ENCODE measurements at places on chromosomes 13 and 19.

GRCh38 chr19:43905897-43906296, 29.2 kb downstream of the ZNF45 start:
- no peak for DNase-seq

- DNase-seq: no peak
These were observed at the start of gene CTXN1 for GRCh38 chr19:7926021-7926726. TSS of gene CTXN1 (minus strand) at chr19:7926135. CDS start at chr19:7925538, 597 bp downstream.

DNA sequence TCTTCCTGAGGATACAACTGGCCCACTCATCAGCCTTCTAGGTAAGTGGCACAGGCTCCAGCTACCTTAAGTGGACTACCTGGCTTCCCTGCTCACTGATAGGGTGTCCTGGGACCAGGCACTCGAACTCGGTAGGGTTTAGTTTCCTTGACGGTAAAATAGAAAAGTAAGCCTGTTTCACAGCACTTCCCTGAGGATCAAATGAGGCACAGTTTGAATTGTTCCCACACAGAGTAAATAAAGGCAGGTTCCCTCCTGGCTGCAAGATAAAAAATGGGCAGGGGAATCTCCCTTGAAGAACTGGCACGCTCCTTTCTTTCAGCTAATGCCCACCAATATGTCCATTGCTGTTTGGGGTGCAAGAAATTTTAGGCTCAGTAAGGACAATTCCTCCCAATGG, 1.1 kb upstream of the FAM124A start:
- no peak for DNase-seq

- DNase-seq: no peak
These were observed 23.0 kb upstream of the ZNF536 start for GRCh38 chr19:30349131-30349730.

DNA sequence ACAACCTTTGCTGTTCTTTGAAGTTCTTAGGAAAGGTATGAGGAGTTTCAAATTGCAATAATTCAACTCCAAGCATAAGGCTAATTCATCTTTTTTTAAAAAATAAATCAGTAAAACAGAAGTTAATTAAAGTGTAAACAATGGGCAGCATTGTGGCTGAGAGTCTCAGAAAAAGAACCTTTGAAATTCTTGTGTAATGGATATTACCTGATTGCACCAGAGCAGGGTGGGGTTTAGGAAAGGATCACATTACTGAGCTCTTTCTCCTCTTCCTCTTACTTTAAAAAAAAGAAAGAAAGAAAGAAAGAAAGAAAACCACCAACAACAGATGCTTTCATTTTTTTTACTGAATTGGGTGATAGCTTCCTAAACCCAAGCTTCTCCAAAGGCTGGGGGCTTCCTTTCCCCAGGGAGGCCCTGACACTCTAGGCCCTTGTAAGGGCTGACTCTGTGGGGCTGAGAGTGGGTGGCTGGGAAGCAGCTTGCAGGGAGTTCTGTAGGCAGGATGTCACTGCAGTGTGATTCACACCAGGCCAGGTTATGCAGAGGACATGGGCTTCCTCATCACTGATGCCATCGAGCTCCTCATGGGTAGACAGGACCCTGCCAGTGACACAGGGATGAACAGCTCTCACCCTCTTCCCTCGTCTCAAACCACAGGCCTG, 564.5 kb downstream of the FGF9 start:
- DNase-seq: no peak

- DNase-seq: no peak
These were observed 66.5 kb downstream of the CCDC70 start for GRCh38 chr13:51928231-51928630.
